NCI-H1105 treated with DMSO at 0.1 percent for 48 hours (cell line): ENCODE measurements at places on chromosomes 7 and 10.

DNA sequence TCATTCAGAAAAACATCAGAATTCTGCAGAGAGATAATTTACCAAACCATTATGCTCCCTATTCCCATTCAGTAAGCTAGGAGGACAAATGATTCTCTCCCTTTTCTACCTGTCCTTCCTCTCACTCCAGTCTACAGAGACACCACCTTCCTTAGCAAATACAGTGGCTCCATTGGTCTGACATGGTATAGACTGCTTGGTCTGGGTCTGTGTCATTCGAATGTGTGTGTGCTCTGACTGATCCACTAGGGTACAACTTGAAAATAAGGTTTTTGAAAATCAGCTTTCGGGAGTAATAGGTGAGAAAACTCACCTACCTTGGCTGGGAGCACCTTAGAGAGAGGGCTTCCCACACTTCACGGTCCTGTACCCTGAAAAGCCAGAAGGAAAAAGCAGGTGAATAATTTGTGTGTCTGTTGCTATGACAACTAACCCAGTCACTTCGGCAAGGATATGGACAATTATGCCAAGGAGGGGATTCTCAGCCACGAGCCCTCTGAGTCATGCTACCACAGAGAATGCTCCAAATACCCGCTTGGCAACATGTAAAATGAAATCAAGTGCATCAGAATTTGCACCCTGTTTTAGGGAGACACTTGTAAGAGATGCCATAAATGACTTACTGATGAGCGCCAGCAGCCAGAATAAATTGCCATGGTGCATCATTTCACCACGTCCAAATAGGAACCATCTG is 114.5 kb upstream of the PRKCQ start:
- no peak for DNase-seq

DNA sequence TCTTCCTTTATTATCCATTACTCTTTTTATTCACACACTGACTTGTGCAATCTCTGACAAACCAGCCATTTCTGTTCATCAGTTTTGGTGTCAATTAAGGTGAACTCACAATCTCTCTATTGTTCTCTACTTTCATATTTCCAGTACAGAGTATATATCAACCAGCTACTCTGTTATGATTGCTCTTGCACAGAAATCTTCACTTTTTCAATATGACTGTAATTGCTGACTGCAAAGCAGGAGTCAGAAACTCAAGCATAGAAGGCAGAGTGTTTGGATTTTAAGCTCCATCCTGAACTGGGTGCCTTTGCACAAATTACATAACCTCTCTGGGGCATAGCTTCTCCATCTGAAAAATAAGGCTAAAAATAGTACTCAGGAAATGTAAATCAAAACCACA is 1042.0 kb downstream of the GRM8 start:
- no peak for DNase-seq

GRCh38 chr10:124225467-124226270 is 132.3 kb upstream of the CHST15 start:
- DNase-seq: no peak

DNA sequence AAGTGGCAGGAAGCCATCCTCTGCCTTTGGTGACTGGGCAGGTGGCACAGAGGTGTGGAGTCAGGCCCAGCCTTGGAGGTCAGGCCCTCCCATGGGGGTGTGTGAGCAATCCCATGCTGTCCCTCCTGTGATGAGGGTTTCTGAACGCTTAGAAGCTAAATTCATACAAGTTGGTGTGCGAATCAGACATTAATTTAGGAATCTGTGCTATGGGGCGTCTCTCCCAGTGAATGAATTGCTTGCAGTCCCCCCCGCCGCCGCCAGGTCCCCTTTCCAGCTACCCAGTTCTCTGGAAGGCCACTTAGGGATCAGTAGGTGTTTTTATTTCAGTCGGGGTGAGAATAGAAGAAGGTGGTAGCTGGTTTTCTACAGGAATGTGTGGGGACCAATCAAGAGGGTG is 37.5 kb downstream of the LRRC18 start:
- no peak for DNase-seq

DNA sequence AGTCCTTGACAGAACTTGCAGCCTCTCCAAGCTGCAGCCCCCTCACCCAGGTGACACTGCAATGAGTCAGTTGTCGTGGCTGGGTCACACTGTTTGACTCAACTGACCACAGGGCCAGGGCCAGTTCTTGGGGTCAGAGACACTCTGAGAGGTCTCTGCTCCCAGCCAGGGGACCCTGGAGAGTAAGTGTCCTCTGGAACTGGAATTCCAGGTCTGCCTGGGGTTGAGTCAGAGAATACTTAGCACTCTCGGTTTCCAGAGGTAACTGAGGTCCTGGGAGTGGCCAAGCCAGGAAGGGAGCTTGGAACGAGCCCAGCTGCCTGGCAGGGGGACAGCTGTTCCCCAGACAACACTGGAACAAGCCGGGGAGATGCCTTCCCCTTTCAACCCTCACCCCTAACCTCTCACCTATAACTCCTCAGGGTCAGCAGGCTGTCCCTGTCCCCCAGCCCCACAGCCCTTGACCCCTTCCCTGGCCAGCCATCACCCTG is 2.2 kb upstream of the MYL10 start:
- no peak for DNase-seq

DNA sequence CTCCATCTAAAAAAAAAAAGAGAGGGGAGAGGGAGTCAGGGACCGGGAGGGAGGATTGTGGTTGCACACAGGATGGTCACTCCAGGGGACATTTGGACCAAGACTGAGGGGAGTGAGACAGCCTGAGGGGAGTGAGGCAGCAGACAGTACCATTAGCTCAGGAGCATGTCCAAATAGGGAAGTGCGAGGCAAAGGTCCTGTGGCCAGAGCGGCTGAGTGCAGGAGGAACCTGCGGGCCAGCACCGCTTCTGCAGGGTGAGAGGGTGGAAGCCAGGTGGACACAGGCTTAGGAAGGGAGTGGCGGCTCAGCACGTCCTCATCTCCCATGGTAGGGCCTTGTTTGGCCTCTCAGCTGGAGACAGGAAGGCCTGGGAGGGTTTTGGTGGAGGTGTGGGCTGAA is 48.9 kb upstream of the PFKFB3 start:
- no peak for DNase-seq

DNA sequence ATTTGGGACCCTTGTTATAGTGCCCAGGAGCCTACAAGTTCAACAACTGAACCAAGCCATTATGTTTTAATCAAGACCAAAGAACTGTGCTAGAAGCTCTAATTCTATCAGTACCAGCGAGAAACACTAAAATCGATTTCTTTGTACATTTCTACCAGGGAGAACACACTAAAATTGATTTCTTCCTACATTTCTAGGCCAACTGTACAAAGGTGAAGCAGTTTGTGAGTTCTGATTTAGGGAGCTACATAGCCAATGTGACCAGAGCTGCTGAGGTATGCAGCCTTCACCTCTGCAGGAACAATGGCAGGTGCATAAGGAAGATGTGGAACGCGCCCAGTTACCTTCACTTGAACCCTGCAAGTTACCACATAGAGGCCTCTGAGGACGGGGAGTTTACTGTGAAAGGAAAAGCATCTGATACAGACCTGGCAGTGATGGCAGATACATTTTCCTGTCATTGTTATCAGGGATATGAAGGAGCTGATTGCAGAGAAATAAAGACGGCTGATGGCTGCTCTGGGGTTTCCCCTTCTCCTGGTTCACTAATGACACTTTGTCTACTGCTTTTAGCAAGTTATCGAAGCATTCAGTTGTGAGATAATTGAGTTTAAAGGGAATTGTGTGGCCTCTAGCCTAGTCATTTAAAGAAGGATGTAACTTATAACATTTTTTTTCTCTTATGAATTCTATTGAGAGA is 31.7 kb downstream of the HYAL4 start:
- DNase-seq: no peak

DNA sequence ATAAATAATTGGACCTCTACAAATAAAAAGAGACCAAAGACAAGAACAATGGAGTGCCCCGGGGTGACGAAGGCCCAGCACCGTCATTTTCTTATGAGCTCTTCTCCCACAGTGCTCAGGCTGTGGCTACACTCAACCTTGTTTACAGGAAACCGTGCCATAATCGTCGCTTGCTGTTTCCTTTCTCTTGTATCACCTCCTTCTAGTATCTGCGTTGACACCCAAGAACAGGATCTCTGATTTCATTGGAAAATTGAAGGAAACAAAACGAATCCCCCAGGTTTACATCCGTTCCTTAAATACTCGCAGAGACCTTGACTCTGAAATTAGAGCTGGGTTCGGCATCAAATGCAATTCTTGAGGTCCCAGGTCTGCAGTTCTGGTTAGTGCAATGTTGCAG is 1.7 kb upstream of the IGFBP3 start:
- peak; percentile 49 for DNase-seq

DNA sequence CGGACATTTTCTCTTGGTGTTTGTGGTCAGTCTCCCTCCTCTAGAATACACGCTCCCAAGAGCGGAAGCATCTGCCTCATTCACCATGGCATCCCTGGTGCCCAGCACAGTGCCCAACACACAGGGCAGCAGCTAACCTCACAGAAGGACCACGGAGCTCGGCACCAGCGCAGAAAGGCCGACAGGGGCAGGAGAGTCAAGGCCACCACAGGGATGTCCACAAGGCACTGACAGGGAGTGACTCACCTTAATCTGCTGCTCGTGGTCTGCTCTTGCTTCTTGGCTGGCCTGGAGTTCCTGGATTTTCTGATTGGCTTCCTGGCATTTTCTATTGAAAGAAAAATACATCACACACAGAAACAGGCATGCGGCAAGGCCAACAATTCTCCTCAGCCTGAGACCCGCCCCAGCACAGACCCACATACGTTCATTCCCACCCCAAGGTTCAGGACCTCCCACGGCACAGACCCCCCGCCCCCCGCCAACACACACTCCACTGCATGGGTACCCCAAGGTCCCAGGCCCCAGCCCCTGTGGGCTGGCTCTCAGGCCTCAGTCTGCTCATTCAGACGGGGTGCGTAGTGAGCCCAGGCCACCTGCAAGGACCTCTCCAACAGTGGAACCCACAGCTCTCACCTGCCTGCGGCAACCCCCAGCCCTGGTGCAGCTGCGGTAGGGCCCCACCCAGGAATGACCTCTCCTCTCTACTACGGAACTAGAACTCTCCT is 14.9 kb downstream of the MAD1L1 start:
- DNase-seq: no peak

- DNase-seq: no peak
These were observed 3.1 kb upstream of the ARID5B start for GRCh38 chr10:61898435-61898778.

- peak; percentile 49 for DNase-seq
These were observed 320.8 kb upstream of the NFE2L3 start for GRCh38 chr7:25831062-25831691.
